Skeletal muscle cell (primary cell): ENCODE measurements at places on chromosomes 13 and 19.

- DNase-seq = no peak
Measured at GRCh38 chr13:37942929-37943328, 73.4 kb upstream of the TRPC4 start.

- no peak for DNase-seq
Measured at GRCh38 chr13:32525766-32526165, 12.8 kb downstream of the N4BP2L2 start.

- no peak for DNase-seq
Measured at GRCh38 chr19:13902993-13903555, 2.8 kb downstream of the BRME1 start.

DNA sequence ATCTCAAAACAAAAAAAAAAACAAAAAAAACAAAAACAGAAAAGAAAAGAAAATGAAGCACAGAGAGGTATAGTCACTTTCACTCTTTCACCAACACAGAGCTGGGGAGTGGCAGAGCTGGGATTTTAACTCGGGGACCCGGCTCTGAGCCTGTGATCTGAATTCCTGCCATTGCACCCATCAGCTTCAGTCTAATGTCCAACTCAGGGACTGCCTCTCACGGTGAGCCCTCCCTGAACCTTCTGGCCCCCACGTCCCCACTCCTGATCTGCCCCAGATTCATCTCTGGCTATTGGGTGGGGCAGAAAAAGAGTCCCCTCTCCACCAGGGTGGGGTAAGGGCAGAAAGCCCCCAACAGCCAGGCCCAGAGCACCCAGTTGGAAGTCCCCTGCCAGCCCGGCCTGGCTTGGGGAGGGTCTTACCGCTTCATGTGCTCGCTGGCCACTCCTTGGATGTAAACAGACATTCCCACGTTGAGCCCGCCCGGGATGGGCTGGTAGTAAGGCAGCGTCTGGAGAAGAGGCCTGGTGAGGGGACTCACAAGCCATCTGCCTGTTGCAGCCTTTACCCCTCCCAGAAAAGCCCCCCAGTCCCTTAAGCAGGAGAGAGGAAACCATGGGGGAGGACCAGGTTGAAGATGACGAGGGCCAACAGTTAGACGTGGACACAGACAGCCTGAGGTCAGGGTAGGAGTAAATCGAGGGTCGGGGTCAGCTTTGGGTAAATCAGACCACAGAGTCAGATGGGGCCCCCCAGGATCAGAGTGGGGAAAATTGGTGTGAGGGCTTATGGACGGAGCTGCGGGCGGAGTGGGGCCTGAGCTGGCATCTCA lies 520 bp downstream of the LGALS4 start:
- no peak for DNase-seq

GRCh38 chr13:29131159-29131558 lies 311.0 kb downstream of the MTUS2 start:
- DNase-seq = no peak

GRCh38 chr19:2428321-2428690 lies 920 bp upstream of the TIMM13 start:
- no peak for DNase-seq

DNA sequence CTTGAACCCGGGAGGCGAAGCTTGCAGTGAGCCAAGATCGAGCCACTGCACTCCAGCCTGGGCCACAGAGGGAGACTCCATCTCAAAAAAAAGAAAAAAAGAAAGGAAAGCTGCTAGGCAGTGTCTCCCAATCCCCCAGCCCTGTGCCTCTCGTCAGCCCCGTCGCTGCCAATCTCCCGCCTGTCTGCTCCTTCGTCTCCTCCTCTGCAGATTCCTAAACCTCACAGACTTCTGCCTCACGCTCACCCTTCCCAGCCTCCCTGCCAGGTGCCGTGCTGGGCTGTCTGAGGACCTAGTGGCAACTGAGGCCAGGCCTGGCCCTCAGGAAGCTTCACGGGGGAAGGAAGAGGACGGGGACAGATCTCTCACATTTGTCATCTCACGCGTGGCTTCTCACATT lies 21.5 kb downstream of the DPF1 start:
- DNase-seq = no peak

DNA sequence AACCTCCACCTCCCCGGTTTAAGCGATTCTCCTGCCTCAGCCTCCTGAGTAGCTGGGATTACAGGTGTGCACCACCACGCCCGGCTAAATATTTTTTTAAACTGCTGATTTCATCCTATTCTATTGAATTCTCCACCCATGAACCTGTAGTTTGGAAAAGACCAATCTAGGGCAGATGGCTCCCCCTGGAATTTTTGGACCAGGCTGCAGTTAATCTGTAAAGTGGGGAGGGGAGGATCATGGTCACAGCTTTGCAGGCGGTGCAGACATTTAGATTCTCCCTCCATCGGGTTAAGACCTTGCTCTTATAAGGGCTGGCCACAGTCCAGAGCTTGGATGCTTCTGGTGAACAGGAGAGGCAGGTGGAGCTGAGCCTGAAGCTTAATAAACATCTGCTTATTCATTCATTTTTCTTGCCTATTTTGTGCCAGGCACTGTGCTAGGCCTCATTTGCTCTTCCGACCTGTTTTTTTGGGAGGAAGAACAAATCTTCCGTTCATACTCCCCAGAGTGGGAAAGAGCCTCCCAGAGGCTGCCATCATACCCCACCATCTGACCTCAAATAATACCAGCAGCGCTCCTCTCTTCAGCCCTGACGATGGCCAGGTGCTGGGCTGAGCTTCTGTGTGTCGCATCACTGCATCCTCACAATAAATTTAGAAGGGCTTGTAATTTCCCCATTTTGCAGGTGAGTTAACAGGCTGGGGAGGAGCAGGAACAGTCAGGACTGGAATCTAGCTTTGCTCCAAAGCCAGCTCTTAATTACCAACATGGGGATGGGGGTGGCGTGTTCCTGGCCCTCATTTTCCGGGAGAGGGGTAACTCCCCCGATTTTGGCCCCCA lies 902 bp upstream of the CCDC106 start:
- no peak for DNase-seq

- peak; percentile 98 for DNase-seq
Measured at GRCh38 chr19:46759817-46760333, 13.6 kb upstream of the STRN4 start.

DNA sequence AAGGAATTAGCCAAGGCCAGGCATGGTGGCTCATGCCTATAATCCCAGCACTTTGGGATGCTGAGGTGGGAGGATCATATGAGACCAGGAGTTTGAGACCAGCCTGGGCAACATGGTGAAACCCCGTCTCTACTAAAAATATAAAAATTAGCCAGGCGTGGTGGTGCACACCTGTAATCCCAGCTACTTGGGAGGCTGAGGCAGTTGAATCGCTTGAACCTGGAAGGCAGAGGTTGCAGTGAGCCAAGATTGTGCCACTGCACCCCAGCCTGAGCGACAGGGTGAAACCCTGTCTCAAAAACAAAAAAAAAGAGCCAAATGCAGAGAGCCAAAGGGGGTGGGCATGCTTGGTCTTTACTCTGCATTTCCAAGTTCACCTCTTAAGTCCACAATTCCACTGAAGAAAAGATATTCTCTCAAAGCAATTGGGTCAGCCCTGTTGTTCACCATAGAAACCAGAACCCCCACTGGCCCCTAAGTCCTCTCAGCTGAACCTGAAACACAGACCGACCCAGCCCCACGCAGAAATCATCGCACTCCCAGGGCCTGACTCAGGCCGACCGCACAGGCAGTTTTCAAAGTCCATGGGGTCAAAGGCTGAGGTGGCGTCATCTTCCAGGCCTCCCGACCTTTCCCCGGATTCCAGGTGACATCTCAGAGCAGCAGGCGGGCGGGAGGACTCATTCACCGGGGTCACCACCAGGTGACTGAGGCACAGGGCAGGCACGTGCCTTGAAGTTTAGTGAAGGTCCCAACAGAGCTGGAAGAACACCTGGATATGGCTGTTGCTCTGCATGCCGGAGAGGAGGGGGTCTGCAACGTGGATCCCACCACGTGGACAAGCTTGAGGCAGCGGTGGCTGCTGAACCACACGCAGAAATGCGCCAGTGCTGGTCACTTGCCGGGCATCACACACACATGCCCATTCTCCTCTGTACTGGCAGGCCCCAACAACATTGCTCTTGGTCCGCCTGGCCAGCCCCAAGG lies 33.1 kb downstream of the SLC25A42 start:
- no peak for DNase-seq

DNA sequence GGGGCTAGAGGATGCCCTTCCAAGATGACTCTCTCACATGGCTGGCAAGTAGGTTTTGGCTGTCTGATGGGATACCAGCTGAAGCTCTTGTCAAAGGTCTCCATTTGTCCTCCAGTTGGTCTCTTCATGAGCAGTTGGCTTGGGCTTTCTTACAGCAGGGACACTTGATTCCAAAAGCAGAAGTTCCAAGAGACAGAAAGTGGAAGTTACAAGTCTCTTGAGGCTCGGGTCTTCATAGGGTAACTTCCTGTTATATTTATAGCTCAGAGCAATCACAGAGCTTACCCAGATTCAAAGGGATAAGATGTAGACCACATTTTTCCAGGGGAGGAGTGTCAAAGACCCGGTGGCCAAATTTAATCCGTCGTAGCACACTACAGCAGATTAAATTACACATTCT lies 440.0 kb downstream of the RFC3 start:
- DNase-seq = no peak

GRCh38 chr19:772730-773436 lies 22.0 kb downstream of the MISP start:
- DNase-seq = no peak
